ENCODE measurements at places on chromosomes 12 and 14. TPM values are rescaled to one million over a fixed set of nuclear protein-coding genes. Genes with fewer than 3 reads are reported as not detected.
A peak's percentile ranks its signal among the peaks of the same experiment; 100 is the strongest.

DNA sequence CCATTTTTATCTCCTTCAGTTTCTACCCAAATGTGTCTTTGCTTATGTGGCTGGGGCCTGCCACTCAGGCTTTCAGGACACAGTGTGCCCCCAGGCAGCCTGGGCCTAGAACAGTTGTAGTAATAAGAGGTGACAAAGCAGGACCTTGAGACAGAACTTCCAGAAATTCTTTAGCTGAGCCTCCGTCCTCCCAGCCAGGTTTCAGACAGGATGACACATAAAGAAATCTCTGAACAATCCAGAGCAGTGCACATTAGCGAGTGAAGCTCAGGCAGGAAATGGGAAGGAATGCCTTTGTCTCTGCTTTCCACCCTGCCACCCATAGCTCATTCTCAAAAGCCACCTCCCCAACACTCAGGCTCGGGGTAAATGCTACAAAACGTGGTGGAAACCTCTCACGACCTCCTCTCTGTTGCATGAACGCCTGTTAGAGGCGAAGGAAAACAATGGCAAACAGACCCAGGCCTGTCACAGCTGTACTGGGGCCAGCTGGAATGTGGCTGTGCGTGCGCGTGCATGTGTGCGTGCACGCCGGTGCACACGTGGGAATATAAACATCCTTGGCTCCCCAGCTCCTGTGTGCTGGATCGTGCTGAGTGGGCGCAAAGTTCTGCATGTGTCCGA is 286.7 kb downstream of the ZFP36L1 start:
- no peak for DNase-seq

- DNase-seq, result no peak
Observed at GRCh38 chr12:46835785-46836184, 10.0 kb upstream of the SLC38A4 start.

DNA sequence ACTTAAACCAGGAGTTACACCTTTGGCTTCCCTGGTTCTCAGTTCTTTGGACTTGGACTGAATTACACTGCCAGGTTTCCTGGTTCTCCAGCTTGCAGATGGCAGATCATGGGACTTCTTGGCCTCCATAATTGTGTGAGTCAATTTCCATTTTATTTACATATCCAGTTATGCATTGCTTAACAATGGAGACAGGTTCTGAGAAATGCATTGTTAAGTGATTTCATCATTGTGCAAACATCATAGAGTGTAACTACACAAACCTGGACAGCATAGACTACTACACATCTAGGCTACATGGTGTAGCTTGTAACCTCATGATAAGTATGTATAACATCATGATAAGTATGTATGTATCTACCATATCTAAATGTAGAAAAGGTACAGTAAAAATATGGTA is 276.1 kb upstream of the BTG1 start:
- DNase-seq, result no peak

- no peak for DNase-seq
Observed at GRCh38 chr12:1173781-1174617, 183.0 kb downstream of the ERC1 start.

DNA sequence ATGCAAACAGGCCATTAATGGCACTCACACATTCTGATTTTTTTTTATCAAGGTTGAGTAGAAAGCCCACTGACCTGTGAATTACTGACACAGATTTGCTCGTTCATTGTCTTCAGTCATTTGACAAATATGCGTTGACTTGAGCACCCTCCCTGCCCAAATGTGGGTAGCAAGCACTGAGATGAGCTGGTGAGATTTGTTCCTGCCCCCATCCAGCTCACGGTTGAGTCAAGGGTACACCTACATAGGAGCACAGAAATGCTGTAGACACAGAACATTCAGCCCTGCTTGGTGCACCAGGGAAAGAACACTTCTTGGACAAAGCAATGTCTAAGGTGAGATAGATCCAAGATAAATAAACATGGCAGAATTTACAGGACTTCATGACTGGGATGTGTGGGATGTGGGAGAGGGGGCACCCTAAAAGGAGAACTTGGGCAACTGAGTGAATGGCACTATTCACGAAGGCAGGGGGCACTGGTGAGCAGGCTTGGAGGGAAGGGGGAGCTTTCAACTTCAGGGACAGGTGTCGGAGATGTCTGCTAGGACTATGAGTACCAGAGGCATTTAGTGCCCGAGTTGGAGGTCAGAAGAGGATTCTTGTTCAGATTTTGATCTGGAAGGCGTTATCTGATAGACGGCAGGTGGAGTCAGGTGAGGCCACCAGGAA is 213.4 kb downstream of the VRK1 start:
- DNase-seq, result no peak

- DNase-seq, result no peak
Observed at GRCh38 chr14:90788031-90788430, 28.2 kb downstream of the TTC7B start.

- DNase-seq, result no peak
Observed at GRCh38 chr14:20555845-20556244, 5.0 kb downstream of the RNASE9 start.

DNA sequence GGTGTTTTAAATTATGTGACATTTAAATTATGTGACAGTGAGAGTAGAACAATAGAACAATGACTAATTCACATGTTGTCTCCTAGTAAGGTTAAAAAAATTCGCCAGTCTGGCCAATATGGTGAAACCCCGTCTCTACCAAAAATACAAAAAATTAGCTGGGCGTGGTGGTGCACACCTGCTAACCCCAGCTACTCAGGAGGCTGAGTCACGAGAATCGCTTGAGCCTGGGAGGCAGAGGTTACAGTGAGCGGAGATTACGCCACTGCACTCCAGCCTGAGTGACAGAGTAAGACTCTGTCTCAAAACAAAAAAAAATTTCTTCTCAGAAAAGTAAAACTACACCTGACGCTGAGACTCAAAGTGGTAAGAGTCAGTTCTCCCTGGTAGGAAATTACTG is 2.7 kb downstream of the CS start:
- no peak for DNase-seq

DNA sequence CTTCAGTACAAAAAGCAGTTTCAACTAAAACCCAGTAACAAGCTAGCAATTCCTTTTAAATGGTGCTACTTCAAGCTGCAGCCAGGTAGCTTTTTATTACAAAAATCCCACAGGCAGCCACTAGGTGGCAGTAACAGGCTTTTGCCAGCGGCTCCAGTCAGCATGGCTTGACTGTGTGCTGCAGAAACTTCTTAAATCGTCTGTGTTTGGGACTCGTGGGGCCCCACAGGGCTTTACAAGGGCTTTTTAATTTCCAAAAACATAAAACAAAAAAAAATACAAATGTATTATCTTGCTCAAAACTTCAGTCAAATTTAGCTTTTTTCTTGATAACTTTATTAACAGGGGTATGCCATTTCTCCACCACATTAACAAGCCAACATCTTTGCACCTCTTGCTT is 3.6 kb upstream of the CLEC4E start:
- peak; percentile 80 for DNase-seq

- peak; percentile 67 for DNase-seq
Observed at GRCh38 chr12:109736552-109737108, 23.0 kb downstream of the FAM222A start.

DNA sequence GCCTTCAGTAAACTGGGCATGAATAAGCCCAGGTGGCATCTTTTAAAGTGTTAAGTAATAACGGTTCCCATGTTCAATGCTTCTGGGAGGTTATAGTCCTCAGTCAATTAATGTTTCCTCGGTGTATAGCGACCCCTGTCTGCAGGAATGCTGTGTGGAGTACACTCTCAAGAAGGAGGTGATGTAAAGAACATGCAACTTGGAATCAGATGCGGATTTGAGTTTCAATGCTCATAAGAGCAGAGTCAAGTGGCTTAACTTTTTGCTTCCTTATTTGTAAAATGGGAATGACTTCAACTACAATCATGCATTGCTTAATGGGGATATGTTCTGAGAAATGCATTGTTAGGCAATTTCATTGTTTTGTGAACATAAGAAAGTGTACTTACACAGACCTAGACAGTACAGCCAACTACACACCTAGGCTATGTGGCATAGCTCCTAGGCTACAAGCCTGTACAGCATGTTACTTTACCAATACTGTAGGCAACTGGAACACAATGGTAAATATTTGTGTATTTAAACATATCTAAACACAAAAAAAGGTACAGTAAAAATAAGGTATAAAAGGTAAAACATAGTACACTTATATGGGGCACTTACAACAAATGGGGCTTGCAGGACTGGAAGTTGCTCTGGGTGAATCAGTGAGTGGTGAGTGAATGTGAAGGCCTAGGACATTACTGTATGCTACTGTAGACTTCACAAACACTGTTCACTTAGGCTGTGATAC is 6.7 kb upstream of the MRPS35 start:
- DNase-seq, result peak; percentile 66

DNA sequence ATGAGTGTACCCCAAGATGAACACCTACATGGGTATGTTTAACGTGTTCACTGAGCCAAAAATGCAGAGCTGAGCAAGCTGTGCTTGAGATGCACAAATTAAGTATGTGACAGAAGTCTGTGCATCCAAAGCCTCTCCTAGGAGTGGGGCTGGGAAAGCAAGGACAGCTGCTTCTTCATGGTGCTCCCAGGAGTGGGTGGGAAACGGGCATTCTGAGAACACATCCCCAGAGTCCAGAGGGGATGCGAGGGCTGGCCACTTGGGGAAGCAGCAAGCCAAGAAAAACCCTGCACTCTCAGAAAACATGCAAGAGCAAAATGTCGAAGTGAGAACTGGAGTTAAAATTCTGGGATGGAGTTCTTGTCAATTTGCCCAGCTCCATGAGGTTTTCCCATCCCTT is 414.3 kb downstream of the BCAT1 start:
- DNase-seq, result no peak

- no peak for DNase-seq
Observed at GRCh38 chr14:81062816-81063215, 107.4 kb downstream of the TSHR start.

- peak; percentile 86 for DNase-seq
Observed at GRCh38 chr14:75277008-75277814, 1.4 kb upstream of the FOS start.

DNA sequence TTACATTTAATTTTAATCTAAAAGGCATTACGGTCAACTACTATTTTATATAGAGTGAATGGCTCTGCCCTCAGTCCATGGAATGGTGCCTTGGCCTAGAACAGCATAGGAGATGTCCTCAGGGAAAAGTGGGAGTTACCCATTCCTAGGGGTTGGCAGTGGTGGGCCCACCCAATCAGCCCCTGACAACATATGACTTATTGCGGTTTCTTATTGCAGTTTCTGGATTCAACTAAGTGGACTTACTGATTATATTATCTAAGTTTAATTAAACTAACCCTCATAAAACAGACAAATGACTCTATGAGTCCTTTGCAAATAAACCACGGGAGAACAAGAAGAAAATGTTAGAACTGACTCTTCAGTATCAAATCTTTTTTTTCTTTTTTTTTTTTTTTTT is 2.3 kb upstream of the PPP2R5E start:
- DNase-seq, result no peak

- no peak for DNase-seq
Observed at GRCh38 chr14:99724939-99725773, 41.1 kb downstream of the CYP46A1 start.

DNA sequence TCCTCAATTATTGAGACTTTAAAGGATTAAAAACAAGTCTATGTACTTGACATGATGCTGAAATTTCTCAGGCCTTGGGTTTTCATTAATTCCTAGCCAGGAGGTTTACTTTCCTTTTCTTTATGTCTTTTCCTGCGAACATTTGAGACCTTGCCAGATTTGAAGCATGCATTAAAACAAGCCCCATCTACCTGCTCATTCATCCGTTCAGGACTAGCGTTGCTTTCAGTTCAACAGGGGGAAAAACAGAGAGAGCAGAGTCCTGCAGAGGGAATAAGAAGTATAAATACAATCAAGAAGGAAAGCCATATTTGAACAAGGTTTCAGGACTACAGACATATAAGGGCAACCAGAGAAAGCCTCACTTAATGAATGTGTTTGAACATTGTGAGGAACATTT is 542.4 kb downstream of the DIO2 start:
- DNase-seq, result no peak

DNA sequence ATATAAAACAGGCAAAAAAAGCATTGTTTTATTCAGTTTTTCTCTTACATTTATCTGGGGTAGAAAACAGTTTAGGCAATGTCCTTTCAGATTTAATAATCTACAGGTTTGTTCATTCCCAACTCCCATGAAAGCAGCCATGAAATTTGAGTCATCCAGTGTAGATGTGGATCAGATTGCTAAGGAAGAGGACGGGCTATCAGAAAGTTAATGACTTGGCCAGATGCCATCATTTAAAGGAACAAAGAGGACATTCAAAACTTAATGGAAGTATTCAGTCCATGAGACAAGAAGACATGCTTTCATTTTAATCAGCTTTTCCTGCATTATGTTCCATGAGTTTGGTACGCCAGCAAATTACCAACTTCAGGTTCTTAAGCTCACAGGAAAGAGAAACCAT is 31.1 kb upstream of the POC1B start:
- no peak for DNase-seq

- no peak for DNase-seq
Observed at GRCh38 chr14:64544607-64545312, 4.2 kb downstream of the HSPA2 start.

DNA sequence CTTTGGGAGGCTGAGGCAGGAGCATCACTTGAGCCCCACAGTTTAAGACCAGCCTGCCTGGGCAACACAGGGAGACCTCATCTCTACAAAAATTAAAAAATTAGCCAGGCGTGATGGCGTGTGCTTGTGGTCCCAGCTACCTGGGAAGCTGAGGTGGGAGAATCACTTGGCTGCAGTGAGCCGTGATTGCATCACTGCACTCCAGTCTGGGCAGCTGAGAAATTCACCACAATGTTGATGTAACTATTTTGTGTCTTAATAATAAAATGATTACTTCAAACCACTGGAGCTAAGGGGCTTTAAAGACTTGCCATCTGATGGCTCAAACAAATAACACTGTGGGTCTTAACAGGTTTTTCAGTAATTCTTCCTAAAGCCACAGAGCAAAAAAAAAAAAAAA is 10.8 kb downstream of the ERH start:
- DNase-seq, result no peak

DNA sequence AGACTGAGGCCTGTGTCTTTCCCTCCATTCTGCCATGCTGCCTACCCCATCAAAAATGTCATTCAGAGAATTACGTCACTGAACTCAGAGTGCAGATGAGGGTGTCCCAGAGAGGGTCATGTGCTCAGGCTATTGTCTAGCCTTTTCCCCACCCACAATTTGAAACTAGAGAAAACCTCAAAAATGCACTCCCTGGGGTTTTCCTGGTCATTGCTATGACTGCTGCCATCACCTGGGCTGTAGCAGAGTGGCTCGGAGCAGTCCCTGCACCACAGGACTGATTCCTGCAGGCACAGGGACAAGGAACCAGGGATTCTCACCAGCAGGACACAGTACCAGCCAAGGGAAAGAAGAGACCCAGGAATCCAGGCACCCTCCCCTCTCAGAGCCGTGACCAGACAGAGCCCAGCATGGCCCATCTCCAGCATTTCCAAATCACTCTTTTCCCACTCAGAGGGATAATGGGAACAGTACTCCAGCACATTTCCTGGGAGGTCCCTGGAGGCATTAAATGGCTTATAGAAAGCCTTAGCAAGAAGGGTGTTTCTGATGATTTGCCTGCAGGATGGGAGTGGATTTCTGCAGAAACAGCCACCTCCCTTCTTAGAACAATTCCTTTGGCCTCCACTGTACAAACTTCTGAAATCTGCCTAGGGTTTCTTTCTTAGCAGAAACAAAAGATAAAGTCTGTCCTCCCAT is 45.9 kb downstream of the VWF start:
- no peak for DNase-seq

The TGM1 gene
- 1.1 TPM for total RNA-seq

The SLC39A9 gene
- 86.2 TPM for total RNA-seq

The GYS2 gene
- total RNA-seq, result not detected

The HOXC4 gene
- total RNA-seq, result under 0.01 TPM

The CLEC2D gene
- 5.9 TPM for total RNA-seq

The SLC25A47 gene
- total RNA-seq, result not detected

The CRIP1 gene
- 52.0 TPM for total RNA-seq

The PMEL gene
- total RNA-seq, result 1.3 TPM

The TRPV4 gene
- total RNA-seq, result not detected

The SIX4 gene
- under 0.01 TPM for total RNA-seq

The PTPRQ gene
- not detected for total RNA-seq
